ENCODE measurements at places on chromosomes 16 and 17. TPM values are rescaled to one million over a fixed set of nuclear protein-coding genes. Genes with fewer than 3 reads are reported as not detected.

Gene C1QTNF1
- total RNA-seq: 2.7 TPM

DNA sequence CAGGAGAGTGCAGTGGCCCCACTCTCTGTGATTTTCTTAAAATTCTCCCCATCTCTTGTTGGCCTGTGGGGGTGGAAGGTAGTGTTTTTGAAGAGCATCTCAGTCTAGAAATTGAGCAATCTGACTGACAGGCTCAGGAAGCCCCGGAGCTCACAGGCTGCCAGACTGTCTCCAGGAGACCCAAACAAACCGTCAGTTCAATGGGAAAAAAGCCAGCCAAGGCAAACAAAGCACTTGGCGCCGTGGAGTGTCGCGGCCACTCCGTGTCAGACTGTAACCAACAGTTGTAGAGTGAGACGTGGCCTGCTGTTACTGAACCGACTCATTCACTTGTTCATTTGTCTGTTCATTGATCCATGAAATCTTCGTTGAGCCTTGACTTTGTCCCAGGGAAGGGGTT, 33.7 kb downstream of the RGS9 start:
- no peaks in the 10 kb centered on the region for H3K27me3 ChIP-seq
- no peaks in the 10 kb centered on the region for H3K36me3 ChIP-seq
- H3K4me3 ChIP-seq: no peak overlapping the region
- H3K27ac ChIP-seq: no peak overlapping the region

DNA sequence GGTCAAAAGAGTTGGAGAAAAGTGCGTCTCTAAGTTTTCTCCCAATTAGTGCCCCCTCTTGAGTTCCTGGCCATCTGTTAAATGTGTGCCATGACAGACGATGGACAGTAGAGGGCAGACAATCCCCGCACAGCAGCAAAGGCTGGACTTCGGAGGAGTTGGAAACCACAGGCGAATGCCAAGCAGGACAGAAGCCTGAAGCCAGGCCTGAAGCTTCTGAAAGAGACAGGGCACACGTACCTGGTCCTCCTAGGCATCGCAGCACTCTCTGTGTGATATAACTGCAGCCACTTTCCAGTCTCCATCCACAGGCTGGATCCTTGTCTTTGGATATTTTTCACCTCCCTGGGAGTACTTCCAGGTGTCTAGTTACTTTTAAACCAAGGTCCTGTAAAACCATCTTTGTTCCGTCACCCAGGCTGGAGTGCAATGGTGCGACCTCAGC, 14.5 kb downstream of the C17orf100 start:
- H3K27ac ChIP-seq: peak overlapping the region; percentile 71
- H3K27me3 ChIP-seq: no peaks in the 10 kb centered on the region
- H3K4me1 ChIP-seq: peaks cover 13% of the 10 kb centered on the region

DNA sequence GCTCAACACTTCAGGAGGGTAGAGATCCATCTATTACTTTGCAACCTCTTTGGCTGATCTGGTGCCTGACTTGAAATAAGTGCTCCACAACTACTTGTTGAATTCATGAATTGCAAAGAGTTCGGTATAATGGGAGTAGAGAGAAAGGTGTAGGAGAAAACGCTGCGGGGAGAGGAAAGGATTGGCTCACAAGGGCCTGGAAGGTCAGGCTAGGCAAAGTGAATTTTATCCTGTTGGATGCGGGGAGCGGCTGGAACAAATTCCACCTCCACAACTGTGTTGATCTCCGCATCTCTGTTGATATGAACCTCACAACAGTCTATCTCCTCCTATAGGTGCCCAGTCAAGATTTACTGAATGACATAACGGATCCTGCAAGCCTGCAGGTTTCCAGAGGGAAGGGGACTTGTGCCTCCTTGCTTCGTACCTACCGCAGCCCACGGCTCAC, 684 bp downstream of the SLX4 start:
- H3K4me1 ChIP-seq: peaks cover 35% of the 10 kb centered on the region
- peak overlapping the region; percentile 92 for H3K27ac ChIP-seq
- no peak for DNase-seq
- H3K36me3 ChIP-seq: no peaks in the 10 kb centered on the region

GRCh38 chr16:49652456-49653172, 203.3 kb downstream of the ZNF423 start:
- no peaks in the 10 kb centered on the region for H3K4me1 ChIP-seq
- H3K4me3 ChIP-seq: no peak overlapping the region
- no peaks in the 10 kb centered on the region for H3K27me3 ChIP-seq
- no peaks in the 10 kb centered on the region for H3K36me3 ChIP-seq
